ENCODE measurements at places on chromosomes 7 and 10.

- DNase-seq = no peak
Observed at GRCh38 chr7:42831006-42831717, 80.7 kb downstream of the C7orf25 start.

- DNase-seq = no peak
Observed at GRCh38 chr7:25037325-25037724, 57.3 kb upstream of the OSBPL3 start.

GRCh38 chr10:128687408-128687807 lies 561.2 kb upstream of the MKI67 start:
- DNase-seq = no peak

- DNase-seq = no peak
Observed at GRCh38 chr10:47147186-47147585, 152.8 kb upstream of the GDF10 start.

- DNase-seq = no peak
Observed at GRCh38 chr7:139694389-139694676, 83.5 kb downstream of the HIPK2 start.

DNA sequence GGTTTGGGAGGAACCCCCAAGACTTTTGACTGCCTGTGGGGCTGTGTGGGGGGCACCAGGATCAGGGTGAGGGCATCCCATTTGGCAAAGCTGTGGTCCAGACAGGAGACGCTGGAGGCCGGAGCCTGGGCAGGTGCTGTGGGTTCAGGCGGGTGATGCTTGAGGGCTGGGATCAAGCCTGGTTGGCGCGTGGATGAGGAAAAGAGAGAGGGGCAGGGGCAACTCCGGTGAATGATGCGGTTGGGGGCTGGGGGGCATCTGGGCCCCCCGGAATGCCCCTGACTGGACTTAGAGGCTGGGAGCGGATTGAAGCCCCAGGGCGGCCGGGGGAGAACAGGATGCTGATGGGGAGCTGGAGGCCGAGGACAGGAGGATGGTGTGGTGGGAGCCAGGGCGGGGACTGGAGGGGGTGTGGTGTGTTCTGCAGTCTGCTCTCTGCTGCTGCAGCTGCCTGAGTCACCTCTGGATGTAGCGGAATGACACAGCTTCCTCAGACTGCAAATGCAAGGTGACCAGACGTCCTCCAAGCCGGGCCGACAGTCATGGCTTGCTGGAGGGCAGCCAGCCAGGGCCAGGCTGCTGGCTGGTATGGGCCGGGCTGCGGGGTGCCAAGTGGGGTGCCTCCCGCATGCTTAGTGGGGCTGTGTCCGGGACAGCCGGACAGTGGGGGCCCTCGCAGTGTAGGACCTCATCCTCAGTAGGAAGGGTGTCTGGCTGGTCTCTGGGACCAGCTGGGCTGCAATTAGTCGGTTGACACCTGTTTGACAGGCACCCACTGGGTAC lies 3.2 kb downstream of the MAFK start:
- DNase-seq = no peak

- DNase-seq = peak; percentile 7
Observed at GRCh38 chr7:12570534-12571461, at the start of gene SCIN. SCIN (plus strand) TSS chr7:12570720; CDS start chr7:12570787, 67 bp downstream.

All from stimulated activated CD4-positive, alpha-beta T cell treated with anti-CD3 and anti-CD28 coated beads, Interleukin-4, amount 100 ng/mL, for 1 hour (primary cell).